Stimulated activated CD8-positive, alpha-beta memory T cell treated with anti-CD3 and anti-CD28 coated beads, Interleukin-4, amount 100 ng/mL, for 1 hour (primary cell): ENCODE measurements at places on chromosomes 11 and 22.

GRCh38 chr22:20440637-20441591 is 3.3 kb upstream of the SCARF2 start:
- DNase-seq: no peak

DNA sequence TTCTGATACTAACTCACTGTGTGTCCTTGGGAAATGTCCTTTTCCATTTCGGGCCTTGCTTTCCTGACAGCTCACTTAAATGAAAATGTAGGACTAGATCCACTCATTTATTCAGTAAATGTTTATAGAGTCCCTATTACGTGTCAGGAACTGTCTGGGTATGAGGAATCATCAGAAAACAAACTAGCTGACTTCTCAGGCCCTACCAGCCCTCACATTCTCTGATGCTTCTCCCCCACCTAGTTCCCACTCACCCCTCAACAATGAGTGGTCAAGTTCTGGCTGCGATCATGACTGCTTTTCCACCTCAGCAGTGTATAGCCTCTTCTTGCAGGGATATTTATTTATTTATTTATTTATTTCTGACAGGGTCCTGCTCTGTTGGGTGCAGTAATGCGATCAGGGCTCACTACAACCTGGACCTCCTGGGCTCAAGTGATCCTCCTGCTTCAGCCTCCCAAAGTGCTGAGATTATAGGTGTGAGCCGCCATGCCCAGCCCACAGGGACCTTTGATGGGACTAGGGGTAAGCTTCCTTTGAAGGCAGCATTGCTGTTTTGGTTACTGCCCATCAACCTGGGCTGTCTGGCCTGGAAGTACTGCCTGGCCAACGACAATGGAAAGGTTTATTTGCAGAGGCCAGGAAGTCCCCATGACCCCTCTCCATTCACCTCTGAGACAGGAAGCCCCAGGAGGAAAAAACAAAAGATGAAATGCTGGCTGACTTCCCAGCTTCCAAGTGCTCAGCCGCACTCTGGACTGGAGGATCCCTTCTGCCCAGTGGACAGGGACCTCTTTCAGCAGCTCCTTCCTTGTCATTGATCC is 33.1 kb upstream of the POLD3 start:
- no peak for DNase-seq

DNA sequence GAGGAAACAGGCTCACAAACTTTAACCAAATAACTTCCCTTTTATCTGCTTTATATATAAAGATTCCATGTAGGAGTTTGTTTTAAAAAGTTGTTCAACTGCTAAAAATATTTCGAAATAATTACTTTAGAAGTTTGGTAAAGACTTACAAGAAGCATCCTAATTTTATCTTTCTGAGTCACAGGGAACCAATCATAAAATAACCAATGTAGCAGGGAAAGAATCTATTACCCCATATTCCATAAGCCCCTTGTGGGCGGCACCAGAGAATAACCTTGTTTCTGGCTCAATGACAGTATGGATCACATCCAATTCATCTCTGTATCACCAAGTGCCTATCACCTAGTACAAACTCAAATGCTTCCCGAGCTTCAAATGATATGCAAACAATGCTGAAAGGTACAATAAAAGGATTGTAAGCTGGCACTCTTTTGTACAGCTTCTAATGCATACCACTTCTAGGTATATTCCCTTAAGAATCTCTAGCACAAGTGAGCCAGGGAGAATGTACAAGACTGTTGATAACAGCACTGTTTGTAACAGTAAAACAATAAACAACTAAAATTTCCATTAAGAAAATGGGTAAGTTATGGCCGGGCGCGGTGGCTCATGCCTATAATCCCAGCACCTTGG is 158.4 kb downstream of the ATG16L2 start:
- DNase-seq: no peak

- no peak for DNase-seq
Measured at GRCh38 chr22:20421507-20421874, 16.1 kb downstream of the SCARF2 start.

GRCh38 chr22:33652615-33653014 is 267.7 kb downstream of the LARGE1 start:
- DNase-seq: no peak

DNA sequence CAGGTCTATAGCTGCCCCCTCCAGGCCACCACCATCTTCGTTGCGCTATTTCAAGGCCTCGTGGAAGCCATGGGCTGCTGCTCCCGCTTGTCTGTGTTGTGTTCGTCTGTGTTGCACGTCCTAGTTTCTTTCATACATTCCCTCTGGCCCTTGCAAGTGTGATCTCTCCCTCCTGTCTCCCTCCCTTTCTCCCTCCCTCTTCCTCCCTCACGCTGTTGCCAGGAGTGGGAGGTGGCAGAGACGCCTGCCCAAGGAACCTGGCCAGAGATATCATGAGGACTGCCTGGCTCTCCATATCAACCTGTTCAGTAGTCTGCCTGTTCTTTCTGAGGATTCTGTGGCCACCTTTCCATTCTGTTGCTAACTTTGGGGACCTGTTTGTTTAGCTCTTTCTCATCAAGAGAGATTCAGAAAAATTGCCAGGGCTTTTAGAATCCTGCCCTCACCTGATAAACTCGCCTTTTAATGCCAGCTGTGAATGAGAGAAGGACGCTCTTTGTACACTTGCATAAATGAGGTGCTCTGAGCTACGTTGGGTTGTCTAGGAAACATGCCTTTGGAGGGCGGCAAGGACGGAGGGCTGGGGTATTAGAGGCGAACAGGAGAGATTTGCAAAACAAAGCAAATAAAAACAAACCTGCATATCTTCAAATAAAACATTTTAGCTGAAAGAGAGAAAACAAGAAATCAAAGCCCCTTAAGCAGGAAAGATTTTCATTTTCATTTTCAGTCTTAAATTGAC is 185.2 kb downstream of the TBC1D22A start:
- DNase-seq: no peak

DNA sequence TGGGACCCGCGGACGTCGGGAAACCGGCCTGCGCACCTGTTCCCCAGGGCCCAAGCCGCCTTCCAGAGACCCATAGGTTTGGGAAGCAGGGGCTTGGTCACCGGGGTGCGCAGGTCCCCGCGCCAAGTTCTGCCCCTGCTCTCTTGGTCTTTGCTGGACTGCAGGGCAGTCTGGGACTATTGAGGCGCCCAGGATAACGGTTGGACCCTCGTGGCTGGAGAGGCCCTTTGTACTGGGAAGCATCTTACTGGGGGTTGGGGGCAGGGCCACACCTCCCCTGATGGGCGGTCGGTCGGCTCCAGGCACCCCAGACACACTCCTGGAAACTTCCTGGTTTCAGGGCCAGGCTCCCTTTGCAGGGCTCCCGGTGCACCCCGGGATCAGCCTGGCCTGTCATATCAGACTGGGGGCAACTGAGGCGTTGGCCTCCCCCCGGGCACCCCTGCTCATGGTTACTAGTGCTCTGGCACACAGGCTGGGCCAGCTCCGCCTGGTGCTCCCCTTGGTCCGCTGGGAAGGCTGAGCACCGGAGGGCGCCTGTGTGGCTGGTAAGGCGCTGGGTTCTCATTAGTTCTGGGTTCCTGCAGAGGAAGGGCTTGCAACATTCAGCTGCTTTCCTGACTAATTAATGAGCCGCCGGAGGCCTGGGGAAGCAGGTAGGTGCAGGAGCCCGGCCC is 1250.5 kb downstream of the BRD1 start:
- no peak for DNase-seq

DNA sequence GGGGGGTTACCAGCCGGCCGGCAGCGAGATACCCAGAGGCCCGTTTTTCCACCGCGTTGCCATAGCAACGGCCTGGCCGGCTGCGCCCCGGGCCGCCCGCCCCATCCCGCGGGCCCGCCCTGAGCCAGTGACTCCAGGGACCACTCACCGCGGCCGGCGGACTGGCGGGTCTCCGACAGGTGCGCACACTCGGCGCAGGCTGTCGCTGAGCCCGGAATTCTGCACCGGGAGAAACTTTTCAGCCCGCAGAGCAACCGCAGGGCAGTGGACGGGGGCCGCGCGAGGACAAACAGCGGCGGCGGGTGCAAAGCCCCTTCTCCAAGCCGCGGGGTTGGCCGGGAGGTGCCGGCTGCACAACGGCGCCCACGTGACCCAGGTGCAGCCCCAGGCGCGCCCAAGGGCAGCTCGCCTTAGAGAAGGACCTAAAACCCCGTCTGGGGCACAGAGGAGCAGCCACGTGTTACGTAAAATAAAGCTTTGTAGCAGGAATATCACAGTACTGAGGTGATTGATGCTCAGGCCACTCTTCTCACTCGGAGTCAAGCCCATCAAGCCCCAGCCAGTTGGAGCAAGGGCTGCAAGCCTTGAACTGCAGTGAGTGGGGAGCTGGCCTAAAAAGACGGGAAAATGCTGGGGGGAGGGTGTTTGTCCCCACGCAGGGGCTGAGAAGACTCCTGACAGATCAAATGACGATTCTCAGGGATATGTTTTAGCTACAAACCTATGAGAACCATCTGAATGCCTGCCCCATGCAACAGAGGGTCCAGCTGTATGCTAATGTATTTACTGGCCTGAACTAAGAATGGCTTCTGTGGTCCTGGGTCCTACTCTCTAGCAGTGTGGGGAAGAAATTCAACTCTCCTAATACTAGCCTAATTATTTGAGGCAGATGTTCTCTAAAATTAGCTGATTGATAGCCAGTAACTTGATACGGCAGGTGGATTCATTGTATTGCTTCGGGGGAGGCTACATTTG is at the start of gene STK33:
TSS of gene STK33 (minus strand) at position 294 of the 975 bp plus-strand sequence. CDS start 119,323 bp downstream, outside the sequence.
- no peak for DNase-seq

DNA sequence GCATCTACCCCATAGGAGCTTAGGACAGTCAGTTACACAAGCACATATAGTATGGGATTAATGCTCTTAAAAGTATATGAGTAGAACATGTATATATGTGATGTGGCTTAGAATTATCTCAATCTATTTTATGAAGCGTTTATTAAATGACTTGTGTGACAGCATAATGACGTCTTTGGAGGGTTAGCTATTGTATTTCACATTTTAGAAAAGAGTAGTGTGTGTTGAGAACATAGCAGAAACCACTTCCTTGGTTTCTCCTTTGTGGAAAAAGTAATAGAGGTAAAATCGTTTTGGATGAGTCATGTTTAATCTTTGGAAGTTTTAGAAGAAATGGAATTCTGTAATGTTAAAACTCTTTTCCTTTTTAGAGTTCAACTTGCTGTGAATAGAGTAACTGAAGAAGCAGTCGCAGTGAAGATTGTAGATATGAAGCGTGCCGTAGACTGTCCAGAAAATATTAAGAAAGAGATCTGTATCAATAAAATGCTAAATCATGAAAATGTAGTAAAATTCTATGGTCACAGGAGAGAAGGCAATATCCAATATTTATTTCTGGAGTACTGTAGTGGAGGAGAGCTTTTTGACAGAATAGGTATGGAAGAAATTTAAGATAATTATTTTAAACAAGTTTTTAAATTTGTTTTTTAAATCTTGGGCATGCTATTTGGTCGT is 2.4 kb downstream of the CHEK1 start:
- no peak for DNase-seq

GRCh38 chr11:117126223-117126965 is 17.7 kb upstream of the PAFAH1B2 start:
- DNase-seq: no peak

- DNase-seq: no peak
Measured at GRCh38 chr11:76205252-76206076, 838 bp downstream of the WNT11 start.

GRCh38 chr22:35530700-35531099 is 9.9 kb upstream of the RASD2 start:
- DNase-seq: no peak

GRCh38 chr11:22787551-22788162 is 41.9 kb downstream of the SVIP start:
- no peak for DNase-seq

DNA sequence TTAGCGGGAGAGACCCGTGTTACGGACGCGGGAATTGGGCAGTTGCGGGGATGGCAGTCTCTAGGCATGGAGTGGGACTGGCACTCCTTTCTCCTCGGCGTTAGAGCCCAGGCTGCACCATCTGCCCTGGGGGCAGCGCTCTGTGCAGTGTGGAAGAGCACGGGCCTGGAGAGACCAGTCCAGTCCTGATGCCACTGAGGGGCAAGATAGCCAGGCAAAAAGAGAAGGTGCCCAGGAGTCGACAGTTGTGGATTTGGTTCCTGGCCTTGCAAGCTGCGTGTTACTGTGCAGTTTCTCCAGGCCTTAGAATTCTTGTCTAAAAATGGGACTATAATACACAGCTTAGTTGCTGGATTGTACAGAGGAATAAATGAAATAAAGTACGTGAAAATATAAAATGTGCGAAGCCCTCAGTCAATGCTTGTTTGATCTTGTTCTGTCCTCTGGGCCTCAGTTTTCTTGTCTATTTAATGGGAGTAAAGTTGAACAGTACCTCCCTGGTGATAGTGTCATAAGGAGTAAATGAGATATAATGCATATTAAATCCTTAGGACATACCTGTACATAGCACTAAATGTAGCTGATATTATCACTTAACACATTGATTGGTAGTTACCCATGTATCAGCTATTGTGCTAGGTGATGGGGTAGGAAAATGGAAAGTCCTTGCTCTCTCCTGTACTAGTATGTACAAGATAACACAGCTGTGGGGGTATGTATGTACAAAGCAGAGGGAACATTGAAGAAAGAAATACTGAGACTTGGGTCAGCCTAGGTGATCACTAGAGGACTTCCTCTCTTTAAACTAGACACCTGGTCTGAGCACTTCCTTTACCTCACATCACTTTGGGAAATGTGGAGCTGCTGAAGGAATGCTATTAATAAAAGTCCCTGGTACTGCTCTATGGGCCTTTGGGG is 1.2 kb downstream of the ATXN10 start:
- no peak for DNase-seq

DNA sequence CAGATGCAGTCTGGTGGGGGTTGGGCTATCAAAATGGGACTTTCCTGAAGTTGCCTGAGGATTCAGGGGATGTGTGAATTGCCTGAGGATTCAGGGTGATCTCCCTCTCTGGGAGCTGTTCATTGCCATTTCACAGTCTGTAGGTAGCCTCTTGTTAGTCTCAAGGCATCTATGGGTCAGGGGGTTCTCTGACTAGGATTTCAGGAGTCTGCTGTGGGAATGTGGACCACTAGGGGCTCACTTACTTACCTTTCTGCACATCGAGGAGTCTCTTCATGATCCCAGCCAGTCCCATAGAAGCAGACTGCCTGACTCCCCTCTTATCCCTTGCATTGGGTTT is 54.0 kb downstream of the KCNQ1OT1 start:
- DNase-seq: no peak

DNA sequence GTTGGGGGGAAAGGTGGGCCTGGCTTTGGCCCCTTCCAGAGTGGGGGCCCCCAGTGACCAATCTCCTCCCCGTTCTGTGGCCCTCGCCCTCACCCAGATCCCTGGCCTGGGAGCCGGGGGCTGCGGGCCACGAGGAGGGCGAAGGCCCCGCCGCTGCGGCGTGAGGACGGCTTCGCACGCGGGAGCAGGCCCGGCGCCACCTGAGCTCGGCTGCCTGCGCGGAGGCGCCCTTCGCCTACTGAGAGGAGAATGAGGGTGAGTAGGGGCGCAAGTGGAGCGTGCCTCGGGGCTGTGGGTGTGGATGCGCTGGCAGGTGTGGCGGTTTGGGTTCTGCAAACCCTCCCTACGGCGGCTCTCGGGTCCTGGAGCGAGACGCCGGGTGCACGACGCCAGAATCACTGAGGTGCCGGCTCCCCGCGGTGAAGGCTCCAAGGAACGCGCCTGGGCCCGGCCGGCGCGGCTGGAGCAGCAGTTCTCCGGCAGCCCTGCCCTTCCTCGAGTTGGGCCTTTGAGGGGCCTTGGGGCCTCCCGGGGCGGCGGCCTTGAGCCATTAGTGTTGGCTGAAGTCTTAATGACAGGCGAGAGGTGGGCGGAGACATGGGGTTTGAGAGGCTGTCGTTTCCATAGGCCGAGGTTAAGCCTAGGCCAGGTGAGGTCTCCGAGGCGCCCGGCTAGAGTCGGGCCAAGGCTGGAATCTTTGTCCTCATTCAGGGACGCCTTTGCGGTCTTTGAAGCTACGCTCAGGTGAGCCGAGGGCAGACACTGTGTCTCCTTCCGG is 65.3 kb downstream of the CTTN start:
- no peak for DNase-seq
